ENCODE measurements at places on chromosomes 2 and 18.
A peak's percentile ranks its signal among the peaks of the same experiment; 100 is the strongest.

DNA sequence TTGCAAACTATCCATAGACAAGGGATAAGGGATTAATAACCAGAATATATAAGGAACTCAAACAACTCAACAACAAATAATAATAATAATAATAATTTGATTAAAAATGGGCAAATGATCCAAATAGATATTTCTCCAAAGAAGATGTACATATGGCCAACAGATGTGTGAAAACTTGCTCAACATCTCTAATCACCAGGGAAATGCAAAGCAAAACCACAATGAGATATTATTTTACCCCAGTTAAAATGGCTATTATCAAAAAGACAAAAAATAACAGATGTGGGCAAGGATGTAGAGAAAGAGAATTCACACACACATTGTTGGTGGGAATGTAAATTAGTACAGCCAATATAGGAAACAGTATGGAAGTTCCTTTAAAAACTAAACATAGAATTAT lies 26.9 kb downstream of the DNAH7 start:
- DNase-seq, result no peak

GRCh38 chr18:25248755-25249154 lies 103.2 kb downstream of the ZNF521 start:
- no peak for DNase-seq

GRCh38 chr18:74148543-74149070 lies 284 bp downstream of the TIMM21 start:
- no peak for DNase-seq

DNA sequence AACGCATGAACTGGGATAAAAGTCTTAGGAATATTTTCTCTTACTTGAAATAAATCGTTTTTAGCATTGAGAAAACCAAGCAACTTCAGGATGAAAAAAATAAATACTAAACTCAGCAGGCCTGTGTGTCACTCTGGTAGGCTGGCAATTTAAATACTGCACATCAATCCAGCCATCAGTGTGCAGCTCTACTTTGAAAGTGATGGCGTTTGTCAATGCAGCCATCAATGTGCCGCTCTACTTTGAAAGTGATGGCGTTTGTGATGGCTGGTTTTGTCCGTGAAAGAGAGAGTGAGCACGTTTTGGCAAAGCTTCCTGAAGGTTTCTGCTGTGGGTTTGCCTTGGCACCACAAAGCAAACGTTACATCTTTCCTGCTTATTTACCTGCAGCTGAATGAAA lies 543.5 kb upstream of the SALL3 start:
- DNase-seq, result no peak

DNA sequence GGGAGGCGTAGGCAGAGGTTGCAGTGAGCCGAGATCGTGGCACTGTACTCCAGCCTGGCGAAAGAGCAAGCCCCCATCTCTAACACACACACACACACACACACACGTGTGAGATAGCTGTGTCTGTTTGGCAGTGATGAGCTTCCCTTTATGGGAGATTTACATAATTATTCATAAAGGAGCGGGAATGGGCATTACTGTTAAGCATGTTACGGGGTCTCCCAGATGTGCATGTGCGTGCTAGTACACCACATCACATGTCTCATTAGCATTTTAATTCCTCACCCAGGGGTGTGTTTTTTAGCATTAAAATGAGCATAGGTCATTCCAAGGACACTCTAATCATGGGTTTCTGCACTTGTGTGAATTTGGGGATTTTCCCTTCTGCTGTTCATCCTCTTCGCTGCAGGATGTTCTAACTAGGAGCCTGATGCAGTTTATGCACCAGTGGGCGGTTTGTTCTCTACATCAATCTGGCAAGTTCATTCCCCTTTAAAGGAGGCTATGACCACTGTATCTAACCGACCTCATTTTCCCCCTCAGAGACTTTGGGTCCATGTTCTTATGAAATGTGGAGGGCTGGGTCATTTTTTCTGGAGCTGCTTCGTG lies 1.0 kb upstream of the FAM178B start:
- no peak for DNase-seq

GRCh38 chr2:11642972-11643371 lies 27.0 kb downstream of the NTSR2 start:
- no peak for DNase-seq

DNA sequence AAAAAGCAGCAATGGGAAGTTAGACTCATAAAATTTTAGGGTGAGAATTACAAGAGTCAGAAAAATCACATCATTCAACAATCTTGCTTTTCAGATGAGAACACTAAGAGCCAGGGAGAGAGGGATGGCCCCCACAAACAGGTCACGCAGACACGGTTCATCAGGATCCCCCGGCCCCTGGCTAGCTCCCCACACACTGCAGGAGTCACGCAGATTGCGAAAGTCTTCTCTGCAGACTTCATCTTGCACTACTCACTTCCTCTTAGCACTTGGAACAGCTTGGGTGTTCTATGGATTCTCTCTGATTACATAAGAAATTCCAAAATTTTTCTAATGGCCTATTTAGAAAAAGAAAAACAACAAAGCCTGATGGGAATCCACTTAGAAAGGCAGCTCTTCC lies 21.6 kb upstream of the SULT1C2 start:
- DNase-seq, result no peak

DNA sequence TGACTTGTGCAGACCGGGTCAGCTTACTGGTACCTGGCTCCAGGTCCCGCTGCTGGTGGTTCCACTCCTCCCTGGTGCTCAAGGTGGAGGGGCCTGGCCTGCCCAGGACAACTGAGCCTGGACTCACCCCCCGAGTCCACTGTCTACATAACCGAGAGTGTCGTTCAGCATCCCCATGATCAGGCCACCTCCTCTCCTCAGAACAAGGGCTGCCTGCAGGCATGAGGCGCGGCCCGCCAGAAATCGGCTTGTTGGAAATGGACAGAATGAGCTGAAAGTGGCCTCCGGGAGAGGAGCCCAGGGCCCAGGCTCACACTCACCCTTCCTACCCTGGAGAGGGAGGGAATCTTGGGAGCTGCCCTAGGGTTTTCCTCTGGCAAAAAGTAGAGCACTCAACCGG lies 38.9 kb upstream of the OTOF start:
- DNase-seq, result no peak

DNA sequence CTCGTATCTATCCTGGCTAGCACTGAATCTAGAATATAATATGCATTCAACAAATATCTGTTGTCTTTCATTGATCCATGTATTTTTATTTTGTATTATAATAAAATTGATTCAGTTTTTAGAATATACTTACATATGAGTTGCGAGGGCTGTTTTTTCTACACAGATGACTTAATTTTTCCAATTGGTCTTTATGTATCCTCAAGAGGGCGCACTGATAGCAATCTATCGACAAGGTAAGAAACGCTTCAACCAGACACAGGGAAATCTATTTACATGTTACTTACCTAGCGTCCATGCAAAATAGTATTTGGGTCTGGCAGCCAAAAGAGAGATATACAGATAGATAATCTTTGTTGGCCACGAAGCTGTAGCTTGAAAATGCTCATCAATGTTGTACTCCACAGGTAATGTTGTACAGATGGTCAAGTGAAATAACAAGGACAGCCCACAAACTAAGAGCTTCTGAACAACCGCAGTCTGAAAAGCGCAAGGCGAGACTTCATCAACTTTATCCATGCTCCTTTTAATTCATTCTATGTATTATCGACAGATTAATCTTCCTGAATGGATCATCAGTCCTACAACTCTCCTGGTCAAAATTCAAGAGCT lies 35.5 kb upstream of the KIDINS220 start:
- peak; percentile 78 for DNase-seq

DNA sequence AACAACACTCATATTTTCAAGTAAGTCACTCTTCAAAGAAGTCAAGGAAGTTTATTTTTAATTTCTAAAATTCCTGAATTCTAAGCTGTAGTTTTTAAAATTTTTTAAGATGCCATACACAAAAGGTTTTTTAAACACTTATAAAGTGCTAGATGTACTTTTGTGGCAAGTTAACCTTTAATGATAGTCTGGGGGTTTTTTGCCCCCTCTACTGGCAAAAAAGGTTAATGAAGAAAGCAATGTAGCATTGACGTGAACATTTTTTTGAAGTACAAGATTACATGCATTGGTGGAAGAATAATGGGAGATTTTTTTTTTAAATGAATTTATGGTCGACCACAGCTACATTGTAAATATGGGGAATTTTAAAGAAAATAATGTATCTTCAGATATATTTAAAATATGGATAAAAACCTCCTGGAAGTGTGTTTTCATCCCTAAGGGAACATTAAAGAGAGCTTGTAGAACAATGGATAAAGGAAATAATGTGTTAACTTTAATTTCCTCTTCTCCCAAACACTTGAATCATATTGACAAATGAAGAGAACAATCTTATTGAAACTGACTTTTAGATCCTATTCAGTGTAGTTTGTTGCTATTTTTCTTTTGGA lies 12.6 kb downstream of the ITPRID2 start:
- DNase-seq, result peak; percentile 8

DNA sequence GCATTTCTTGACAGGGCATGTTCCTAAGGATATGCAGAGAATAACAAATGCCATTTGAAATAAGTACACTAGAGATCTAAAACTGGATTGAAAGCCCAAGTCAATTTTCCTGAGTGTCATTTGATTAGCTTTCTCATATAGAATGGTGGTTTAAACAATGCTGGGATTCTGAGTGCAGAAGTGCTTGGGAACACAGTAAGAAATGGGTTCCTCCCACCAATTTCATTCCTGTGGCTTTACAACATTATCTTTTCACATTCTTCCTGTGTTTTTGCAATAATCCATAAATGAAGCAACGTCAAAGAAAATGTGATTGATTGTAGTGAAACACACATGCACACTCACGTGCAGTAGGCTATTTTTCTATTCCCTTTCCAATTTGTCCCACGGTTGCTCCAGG lies 1858.4 kb upstream of the PIK3C3 start:
- no peak for DNase-seq

DNA sequence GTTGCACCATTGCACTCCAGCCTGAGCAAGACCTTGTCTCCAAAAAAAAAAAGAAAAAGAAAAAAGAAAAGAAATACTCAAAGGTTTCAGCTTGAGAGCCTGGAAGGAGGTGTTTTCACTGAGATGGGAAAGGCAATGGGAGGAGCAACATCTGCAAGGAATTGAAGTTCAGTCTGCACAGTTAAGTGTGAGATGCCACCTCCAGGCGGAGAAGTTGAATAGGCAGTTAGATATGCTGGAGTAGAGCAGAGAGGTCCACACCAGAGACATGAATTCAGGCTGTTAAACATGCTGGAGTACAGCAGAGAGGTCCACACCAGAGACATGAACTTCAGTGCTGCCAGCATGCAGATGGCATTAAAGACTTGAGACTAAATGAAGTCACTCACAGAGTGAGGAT lies 41.4 kb upstream of the DTNB start:
- no peak for DNase-seq

- no peak for DNase-seq
These were observed 1704.8 kb upstream of the PIK3C3 start for GRCh38 chr18:40250236-40250635.

GRCh38 chr2:39133215-39133851 lies 12.5 kb upstream of the SOS1 start:
- DNase-seq, result no peak

DNA sequence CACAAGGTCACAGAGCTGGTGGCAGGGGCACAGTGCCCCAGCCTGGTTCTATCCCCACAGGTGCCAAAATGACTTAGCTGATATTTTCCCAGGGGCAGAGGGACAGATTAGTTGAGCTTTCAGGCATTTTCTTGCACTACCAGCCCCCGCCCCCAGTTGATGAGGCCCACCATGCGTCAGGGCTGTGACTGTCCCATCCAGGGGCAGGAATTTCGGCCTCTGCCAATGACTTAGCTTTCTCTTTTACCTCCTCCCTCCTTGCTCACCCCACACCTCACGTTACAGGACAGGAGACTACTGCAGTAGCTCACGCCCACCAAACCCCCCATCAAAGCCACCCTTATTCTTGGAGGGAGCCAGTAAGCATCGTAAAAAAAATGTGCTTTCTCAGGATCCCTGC lies 31.5 kb downstream of the MRO start:
- no peak for DNase-seq

DNA sequence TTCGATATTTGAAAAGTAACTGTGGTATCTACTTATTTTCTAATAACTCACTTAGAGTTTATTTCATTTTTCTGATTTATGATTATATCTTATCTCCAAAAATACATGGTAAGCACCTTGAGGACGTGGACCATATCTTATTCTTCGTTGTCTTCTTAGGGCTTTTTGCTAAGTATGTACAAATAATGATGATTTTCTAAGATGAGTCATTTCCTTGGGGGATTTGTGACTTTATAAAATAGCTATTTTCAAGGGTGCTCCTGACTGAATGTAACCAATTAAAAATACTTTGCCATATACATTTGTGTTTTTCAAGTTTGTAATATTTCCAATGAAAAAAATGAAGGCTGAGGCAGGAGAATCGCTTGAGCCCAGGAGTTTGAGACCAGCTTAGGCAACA lies 56.3 kb downstream of the GREB1L start:
- DNase-seq, result no peak

DNA sequence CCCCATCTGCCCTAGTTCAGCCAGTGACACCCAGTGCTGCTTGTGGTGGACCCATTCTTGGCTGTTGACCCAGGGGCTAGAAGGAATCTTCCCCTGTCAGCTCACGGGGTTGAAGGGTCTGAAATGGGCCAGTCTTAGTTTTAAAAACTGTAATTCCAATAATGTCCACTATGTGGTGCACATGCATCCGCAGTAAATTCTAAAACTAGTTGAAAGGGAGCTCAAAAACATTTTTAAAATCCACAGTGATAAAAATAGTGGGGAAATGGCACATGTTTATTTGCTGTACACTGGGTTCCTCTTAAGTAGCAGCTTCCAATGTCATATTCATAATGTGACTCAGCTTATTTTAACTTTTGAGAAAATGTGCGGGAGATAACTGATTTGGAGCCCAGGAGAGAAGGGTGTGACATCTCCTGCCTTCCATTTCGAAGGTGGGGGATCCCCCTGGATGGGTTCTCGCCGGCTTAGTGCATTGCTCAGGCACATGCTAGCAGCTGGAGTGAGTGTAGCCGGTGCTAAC lies 32.8 kb downstream of the GRHL1 start:
- DNase-seq, result peak; percentile 40

GRCh38 chr18:73848656-73849055 lies 299.0 kb downstream of the FBXO15 start:
- no peak for DNase-seq

- DNase-seq, result no peak
These were observed 62.7 kb downstream of the CLHC1 start for GRCh38 chr2:55169359-55169758.

GRCh38 chr2:230781130-230781797 lies 68.6 kb downstream of the CAB39 start:
- DNase-seq, result no peak

- peak; percentile 49 for DNase-seq
These were observed 59.6 kb downstream of the TRPM8 start for GRCh38 chr2:233976690-233977294.

- no peak for DNase-seq
These were observed 24.3 kb upstream of the REL start for GRCh38 chr2:60857056-60857455.

GRCh38 chr2:190763901-190764514 lies 115.1 kb downstream of the NAB1 start:
- no peak for DNase-seq

DNA sequence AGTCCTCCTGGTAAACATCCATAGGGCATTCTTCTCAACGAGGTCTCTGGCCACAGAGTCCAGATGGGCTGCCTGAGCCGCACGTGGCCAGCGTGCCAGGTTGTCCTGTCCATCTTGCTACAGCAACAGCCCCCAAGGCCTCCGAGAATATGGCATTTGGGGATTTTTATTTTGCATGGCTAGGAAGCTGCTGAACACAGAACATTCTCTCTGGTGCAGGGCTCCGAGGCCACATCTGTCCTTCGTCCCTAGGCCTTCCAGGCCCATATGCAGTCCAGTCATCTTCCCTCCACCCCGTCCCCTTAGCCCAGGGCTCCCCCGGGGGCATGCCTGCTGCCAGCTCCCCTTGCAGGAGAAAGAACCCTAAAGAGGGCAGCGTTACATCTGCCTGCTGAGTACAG lies 2.3 kb downstream of the HDAC4 start:
- DNase-seq, result no peak

All from NCI-H345 (cell line).